ENCODE measurements at places on chromosomes 7 and 10.

DNA sequence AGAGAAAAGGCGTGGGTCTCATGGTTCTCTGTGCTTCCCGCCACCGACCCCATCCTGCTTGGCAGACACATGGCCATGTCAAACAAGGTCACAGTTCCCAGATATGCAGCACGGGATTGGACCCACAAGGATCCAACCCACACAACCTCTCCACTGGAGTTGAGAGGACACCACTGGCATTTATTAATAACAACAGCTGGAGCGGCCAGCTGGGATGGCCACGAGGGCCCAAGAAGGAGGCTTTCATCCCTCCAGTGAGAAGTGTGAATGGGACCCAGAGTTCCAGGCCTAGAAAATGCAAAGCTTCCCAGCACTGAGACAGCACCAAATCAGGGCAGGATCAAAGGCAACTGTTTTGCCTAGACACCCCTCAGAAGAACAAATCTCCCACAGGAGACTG is 31.5 kb downstream of the FGFR2 start:
- DNase-seq, result no peak

GRCh38 chr7:93945083-93945482 is 23.5 kb downstream of the GNG11 start:
- no peak for DNase-seq

DNA sequence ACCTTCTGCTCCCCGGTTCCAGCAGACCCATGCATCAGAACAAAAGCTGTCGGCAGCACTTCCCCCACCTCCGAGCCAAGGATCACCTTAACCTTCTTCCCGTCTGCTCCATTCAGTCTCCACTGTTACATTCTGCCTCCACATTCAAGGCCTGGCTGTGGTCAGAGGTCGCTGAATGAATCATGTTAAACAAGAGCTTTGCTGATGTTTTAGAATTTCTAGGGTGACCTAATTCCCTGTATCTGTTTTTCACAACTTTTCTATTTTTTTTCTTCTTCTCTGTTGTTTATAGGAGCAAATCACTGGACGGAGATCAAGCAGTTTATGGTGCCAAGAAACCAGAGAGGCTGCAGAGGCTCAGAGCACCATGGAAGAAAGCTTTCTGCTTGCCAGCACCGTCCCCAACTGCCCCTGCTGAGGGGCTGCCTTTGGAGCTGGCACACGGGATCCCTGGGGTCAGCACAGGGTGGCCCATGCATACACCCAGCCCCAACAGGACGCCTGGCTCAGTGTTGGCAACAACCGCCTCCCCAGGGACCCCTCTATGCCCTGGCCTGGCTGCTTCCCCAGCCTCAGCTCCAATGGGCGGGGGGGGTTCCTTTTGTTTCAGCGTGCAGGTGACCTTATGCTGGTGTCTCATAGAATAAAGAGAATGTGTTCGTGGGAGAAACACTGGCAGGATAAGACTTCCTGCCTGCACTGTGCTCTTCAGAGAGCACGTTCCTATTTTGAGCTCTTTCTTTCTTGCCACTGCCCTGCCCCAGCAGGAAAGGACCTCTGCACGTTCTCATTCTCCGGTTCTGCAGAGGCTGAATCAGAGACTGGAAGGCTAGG is 182.7 kb upstream of the LYZL2 start:
- DNase-seq, result no peak

- no peak for DNase-seq
These were observed 90.3 kb upstream of the PARD3 start for GRCh38 chr10:34905200-34905927.

DNA sequence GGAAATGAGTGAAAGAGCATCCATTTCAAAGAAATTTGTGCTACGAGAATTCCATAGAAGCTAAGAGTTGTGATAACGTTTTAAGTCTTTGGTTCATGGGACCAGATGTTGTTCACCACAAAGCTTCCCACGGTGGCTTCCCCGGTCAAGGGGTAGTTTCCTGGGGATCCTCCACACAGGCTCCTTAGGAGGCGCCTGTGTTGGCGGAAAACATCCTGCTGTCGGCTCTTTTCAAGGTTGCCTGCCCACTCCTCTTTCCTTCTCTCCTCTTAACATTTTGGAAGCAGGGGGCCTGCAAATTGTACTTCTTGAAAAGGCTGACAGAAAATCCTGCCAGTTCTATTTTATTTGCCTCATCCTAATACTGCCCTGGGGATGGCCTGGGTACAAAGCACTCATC is 398.6 kb downstream of the SORCS1 start:
- DNase-seq, result no peak

- DNase-seq, result no peak
These were observed 74.1 kb downstream of the GTF2IRD1 start for GRCh38 chr7:74527842-74528241.

GRCh38 chr10:22323538-22324305 is 2.8 kb downstream of the BMI1 start:
- DNase-seq, result no peak

- DNase-seq, result no peak
These were observed 77.7 kb upstream of the GNA12 start for GRCh38 chr7:2921653-2922347.

DNA sequence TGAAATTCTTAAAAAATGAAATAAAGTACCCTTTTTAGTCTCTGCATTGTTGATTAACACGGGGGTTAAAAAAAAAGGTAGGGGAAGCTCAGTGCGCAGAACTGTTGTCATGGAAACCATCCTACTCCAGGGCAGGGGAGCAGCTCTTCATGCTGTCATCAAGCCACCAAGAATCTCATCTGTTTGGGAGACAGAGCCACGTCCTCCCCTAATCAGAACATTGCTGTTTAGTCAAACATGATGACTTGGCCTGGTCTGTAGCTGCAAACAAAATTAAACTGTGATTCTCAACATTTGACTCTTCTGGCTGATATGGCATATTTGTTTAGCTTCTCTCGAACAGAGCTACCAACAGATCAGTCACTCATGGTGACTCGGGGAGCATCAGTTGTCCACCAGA is 254.4 kb upstream of the KLF14 start:
- DNase-seq, result no peak

- DNase-seq, result no peak
These were observed 44.2 kb downstream of the BPGM start for GRCh38 chr7:134690614-134691504.

GRCh38 chr10:61051344-61051743 is 107.4 kb upstream of the RHOBTB1 start:
- DNase-seq, result no peak

- no peak for DNase-seq
These were observed 72.6 kb upstream of the FHIP2A start for GRCh38 chr10:114749014-114749413.

DNA sequence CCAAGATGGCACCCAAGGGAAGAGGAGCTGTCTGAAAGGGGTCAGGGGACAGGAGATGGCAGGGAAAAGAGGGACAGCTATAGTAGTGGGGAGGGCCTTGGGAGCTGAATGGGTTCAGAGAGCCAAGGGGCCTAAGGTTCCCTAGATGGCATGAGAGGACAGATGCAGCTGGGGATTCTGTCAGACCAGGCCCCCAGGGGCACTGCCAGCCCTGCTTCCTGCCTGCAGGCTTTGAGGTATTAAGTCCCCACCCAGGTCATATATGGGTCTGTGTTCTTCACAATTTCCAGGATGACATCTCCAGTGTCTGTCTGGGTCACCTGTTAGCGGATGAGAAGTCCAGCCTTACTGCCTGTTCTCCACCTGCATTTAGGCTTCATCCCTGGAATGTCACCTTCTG is 56.7 kb downstream of the NEURL1 start:
- no peak for DNase-seq

DNA sequence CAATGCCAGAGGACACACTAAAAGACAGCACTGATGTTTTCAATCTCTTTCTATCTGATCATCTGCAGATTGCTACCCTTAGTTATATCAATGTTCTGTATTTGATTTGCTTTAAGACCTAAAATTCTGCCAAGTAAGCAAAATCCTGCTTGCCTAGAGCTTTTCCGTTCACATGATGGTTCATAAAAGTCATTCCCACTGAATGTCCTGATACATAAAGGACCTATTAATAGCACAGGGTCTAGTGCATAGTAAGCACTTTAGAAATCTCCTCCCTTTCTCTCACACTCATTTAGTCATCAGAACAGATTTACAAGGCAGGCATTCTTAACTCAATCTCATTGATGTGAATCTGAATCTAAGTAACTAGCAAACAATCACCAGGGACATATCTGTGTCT is 68.8 kb downstream of the PCGF5 start:
- DNase-seq, result no peak

DNA sequence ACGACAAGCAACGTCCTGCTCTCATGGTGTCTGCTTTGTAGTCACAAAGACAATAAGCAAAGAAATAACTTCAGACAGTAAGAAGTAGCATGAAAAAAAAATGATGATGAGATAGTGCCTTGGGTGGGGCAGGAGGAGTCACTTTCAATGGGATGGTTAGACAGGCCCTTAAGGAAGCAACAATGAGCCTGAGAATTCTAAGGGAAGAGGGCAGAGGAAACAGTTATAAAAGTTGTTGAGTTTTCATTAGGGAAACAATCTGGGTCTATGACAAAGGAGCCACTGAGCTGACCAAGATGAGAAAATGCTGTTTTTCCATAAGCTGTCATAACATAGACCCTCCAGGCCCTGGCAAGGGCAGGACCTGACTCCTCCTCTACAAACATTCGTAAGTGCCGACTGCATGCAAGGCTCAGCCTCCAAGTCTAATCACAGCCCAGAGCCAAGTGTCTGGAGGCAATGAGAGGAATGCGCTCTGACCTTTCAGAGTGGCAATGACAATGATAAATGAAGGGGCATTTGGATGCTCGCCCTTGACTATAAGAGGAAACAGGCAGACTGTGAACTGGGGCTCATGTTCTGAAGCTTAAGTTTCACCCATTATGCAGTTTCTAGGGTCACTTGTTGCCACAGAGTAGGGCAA is 43.7 kb downstream of the PPP1R3C start:
- DNase-seq, result no peak

GRCh38 chr10:119316729-119317097 is 109.3 kb downstream of the GRK5 start:
- DNase-seq, result peak; percentile 48

GRCh38 chr7:50358041-50358705 is 53.7 kb downstream of the IKZF1 start:
- no peak for DNase-seq

- DNase-seq, result no peak
These were observed 18.7 kb downstream of the AKR1C1 start for GRCh38 chr10:4981722-4982471.

DNA sequence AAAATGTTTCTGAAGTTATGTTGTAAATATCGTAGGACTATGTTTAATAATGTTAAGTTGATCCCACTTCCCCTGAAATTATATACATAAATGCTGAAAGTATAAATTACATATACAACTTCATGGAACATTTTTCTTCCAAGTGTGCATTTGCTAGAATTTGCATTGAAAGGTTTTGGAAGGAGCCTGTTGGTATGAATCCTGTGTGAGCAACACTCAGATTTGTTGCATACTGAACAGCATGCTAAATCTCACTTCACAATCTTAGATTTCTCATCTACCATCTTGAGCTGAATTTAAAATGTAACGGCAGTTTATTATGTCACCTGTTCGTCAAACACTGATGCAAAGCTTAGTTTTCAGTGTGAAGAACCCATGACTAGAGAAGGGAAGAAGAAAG is 172.6 kb downstream of the MALRD1 start:
- DNase-seq, result no peak

DNA sequence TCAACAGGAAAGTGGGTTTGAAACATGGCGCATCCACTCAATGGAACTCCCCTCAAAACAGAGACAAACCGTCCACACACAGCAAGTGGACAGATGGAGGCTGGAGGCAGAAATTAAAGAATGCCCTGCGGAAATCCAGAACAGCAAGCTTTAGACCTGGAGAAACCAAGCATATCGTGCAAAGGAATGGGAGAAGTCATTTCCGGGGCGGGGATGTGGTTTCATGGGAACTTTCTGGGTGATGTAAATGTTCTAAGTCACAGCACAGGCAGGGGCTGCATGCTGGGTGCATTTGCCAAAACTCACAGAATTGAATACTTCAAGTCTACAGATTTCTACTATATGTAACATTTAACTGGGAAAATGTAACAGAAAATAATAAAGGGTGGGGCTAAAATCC is 213.0 kb downstream of the PTPRN2 start:
- DNase-seq, result no peak

DNA sequence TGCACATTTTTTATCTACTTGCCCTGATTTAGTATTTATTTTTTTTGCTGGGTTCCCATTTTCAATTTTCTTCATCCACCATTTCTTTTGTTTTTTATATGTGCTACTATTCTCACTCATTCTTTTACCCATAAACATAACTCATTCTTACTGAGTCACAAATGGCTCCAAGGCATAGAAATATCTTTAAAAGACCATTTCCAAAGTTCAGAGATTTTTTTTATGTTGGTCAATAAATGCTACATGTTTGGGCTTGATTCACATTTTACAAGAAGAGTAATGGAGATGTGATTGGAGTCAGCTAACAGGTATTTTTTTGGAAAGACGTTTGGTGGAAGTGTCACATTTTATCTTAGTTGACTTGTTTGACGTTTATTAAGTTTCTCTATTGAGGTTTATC is 1303.2 kb upstream of the LRRTM3 start:
- DNase-seq, result no peak

GRCh38 chr10:12459340-12459739 is 110.0 kb downstream of the CAMK1D start:
- no peak for DNase-seq

- DNase-seq, result no peak
These were observed 1.5 kb downstream of the PLEKHA8 start for GRCh38 chr7:30029696-30030095.

- no peak for DNase-seq
These were observed 110.8 kb upstream of the PTN start for GRCh38 chr7:137454246-137454724.

DNA sequence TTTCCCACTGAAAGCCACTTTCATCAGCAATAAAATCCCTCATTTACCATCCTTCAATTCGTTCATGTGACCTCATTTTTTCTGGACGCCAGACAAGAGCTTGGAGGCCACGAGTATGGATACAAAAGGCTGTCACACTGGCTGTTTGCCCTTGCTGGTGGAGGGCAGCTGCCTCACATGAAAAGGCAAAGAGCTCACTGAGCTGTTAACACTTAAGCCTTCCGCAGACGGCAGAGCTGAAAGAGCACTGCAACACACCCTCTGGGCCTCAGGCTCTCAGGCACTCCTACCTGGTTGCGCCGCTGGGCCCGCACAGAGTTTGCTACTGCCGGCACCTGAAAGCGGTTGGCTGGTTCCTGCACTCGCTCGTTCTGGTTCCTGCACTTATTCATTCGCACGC is 193.5 kb downstream of the CFTR start:
- DNase-seq, result no peak

- DNase-seq, result no peak
These were observed 13.2 kb downstream of the CCDC7 start for GRCh38 chr10:32459051-32459698.

DNA sequence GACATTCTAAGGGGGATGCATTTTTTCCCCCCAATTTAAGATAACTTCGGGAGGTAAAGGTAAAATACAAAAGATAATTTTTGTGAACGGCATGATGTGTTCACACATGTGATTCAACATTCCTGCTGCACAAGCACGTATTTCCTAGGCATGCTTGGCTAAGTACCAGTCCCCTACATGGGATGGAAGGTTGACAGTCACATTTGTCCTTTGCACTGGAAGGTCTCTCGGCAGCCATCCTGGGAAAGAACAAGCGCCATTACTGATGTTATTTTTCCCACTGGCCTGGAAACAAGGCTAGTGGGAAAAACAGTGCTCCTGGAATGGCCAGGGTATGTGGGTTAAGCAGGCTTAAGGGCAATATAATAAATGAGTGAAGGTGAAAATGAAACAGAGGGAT is 276.2 kb upstream of the AOAH start:
- no peak for DNase-seq

GRCh38 chr10:57699944-57700343 is 567.8 kb downstream of the IPMK start:
- DNase-seq, result no peak

GRCh38 chr7:2886900-2887299 is 42.8 kb upstream of the GNA12 start:
- DNase-seq, result peak; percentile 42

Data from fibroblast of skin of left biceps (primary cell).